T follicular helper cell (primary cell): ENCODE measurements at places on chromosomes 7 and 10.

DNA sequence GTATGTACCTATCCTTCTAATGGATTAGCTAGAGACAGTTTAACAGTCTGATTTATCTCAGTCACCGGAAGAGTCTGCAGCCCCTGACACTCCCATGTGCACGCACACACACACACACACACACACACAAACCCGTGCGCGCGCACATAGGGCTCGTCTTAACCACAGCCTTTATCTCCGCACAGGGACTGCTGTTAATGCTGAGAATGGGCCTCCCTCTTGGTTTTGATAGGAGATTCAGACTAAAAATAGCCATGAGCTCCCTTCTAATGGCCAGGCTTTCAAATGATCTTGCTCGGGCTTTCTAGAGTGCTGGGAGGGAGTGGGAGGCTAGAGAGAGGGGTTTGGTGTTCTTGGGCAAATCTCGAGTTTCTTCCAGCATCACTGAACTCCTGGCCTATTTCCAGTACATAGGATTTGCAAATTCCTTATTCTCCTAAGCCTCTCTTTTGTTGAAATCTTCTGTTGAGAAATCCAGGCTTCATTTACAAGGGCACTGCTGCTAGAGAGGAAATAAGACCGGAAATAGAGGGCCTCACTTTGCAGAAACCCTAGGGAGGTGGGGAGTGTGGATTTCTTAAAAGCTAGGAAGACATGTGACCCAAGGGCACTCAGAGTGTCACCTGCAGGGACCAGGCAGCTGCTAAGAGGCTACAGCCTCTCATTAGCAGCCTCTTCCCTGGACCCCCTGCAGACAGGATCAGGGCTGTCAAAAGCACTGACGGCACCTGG lies 2.4 kb downstream of the TMEM72 start:
- no peak for DNase-seq

- DNase-seq: no peak
These were observed 7.3 kb downstream of the JCAD start for GRCh38 chr10:30052062-30052461.

GRCh38 chr7:49324707-49325106 lies 400.4 kb downstream of the CDC14C start:
- DNase-seq: no peak

- DNase-seq: no peak
These were observed 130.9 kb downstream of the KCNMA1 start for GRCh38 chr10:77506517-77507200.

GRCh38 chr10:64033711-64034110 lies 512.5 kb downstream of the REEP3 start:
- DNase-seq: no peak

DNA sequence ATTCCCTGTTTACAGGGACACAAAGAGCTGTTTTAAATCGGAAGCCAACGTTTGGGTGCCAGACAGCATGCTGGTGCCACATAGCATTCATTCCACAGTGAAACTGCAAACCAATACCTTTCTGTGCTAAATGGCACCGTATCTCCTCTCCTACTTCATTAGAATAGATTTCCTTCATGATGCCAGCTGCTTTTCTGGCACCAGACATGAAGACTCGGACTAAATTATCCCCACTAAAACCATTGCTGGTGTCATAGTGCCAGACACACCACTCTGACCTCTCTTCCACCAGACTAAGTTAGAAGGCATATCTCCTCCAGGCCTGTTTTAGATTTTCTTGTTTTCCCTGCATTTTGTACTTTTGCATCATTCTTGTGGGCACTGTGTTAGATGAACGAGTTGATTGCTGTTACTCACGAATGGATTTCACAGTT lies 155.1 kb downstream of the ETV1 start:
- DNase-seq: no peak

DNA sequence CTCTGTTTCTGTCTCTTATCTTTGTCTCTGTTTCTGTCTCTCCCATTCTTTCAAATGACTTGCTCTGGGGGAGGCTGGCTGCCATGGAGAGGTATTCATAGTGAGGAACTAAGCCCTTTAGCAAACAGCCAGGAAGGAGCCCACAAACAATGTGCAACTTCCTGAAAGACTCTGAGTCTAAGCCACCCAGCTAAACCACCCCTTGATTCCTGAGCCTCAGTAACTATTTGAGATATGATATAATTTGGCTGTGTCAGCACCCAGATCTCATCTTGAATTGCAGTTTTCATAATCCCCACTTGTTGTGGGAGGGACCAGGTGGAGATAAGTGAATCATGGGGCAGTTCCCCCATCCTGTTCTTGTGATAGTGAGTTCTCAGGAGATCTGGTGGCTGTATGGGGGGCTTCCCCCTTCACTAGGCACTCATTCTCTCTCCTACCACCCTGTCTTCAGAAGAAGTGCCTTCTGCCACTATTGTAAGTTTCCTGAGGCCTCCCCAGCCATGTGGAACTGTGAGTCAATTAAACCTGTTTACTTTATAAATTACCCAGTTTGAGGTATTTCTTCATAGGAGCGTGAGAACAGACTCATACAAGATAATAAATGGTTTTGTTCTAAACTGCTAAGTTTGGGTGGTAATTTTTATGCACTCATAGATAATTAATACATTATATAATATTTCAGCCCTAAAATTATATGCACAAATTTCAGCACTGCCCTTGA lies 121.2 kb upstream of the FOXP2 start:
- DNase-seq: no peak

DNA sequence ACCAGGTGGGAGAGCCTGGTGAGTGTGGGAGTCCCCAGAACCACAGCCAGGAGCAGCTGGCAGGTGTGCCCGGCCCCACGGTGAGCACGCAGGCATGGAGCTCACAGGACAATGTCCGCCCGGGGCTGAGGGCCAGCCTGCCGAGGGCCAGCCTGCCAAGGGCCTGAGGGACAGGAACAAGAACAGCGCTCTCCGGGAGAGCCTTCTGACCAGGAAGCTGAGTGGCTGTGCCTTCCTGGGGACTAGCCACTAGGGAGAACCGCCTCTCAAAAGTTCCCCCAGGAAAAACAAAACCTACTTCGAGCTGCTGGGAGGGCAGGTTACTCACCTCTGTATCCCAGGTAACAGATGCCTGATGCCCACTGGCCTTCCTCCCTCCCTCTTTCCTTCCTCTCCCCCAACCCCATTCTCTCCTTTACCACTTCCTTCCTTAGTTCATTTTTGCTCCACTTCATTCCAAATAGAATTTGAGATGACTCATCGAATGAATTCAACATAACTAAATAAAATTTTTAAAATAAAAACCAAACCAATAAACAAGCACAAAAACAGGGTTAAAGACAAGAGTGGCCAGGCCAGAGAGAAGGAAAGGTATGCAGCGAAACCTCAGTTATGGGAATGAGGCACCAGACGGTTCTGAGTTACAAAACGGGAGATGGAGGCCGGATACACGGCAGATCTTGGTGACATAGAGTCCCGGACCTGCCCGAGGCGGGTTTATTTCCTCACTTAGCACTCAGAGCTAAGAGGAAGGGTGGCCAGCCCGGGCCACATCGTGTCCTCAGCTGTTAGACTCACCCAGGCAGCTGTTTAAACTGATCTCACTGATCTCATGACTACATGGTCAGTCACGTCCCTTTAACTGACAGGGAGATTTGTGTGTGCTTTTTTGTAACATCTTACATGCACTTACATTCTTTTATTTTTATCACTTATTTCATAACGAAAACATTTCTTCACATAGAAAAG lies 128.5 kb downstream of the TNS3 start:
- no peak for DNase-seq

- DNase-seq: no peak
These were observed 134.8 kb upstream of the SEMA3C start for GRCh38 chr7:81053623-81054022.

- DNase-seq: no peak
These were observed 105.9 kb upstream of the ETV1 start for GRCh38 chr7:14095233-14095950.
